Endothelial cell (in vitro differentiated cells): ENCODE measurements at places on chromosomes 11 and 22. TPM values are rescaled to one million over a fixed set of nuclear protein-coding genes. Genes with fewer than 3 reads are reported as not detected.
A peak's percentile ranks its signal among the peaks of the same experiment; 100 is the strongest.

NCR3LG1 gene
- total RNA-seq = 0.23 TPM

- DNase-seq = no peak
These were observed 284.3 kb upstream of the ISX start for GRCh38 chr22:34781681-34782080.

- DNase-seq = no peak
These were observed 28.7 kb downstream of the SNU13 start for GRCh38 chr22:41659941-41660340.

GRCh38 chr11:119093942-119094815, 7.5 kb downstream of the DPAGT1 start:
- peak; percentile 38 for DNase-seq
